Psoas muscle (tissue), 8 donors: ENCODE measurements at places on chromosomes 4 and X. TPM values are rescaled to one million over a fixed set of nuclear protein-coding genes. Genes with fewer than 3 reads are reported as not detected.
A peak's percentile ranks its signal among the peaks of the same experiment; 100 is the strongest.

- no peak for DNase-seq
Measured at GRCh38 chrX:37468124-37468739, 103.2 kb upstream of the LANCL3 start.

GRCh38 chr4:87108142-87108546 lies 112.3 kb downstream of the KLHL8 start:
- DNase-seq, result peak; percentile 53

DNA sequence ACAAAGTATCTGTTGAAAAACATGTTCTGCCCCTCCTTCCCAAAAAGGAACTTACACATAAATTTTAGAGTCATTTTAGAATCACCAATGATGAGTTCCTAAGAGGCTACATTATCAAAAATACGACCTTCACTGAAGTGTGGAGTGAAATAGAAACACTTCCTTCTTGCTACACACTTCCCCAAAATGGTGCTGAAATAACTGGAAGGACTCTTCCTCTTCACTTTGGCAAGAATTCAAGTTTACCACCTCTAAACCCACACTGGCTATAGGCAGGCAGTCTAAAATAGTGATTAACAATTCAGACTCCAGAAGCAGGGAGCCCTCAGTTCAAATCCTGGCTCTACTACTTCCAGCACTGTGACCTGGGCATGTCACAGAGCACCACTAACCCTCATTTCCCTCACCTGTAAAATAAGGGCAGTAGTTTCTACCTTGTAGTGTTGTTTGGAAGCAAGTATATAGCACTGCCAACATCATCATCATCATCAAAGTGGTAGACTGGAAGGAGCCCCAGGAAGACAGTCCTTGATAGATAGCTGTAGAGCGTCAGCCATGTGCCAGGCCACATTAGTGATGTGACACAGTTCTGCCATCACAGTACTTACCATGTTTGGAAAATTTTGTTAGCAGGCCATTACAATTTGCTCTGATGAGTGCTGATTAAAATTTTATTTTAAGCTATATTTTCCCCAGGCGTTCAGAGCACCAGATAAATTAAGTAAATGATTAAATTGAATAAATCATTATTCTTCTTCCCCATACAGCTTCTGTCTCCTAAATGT lies 103.3 kb downstream of the PARM1 start:
- DNase-seq, result no peak

GRCh38 chr4:101122019-101122418 lies 225.3 kb downstream of the PPP3CA start:
- no peak for DNase-seq

DNA sequence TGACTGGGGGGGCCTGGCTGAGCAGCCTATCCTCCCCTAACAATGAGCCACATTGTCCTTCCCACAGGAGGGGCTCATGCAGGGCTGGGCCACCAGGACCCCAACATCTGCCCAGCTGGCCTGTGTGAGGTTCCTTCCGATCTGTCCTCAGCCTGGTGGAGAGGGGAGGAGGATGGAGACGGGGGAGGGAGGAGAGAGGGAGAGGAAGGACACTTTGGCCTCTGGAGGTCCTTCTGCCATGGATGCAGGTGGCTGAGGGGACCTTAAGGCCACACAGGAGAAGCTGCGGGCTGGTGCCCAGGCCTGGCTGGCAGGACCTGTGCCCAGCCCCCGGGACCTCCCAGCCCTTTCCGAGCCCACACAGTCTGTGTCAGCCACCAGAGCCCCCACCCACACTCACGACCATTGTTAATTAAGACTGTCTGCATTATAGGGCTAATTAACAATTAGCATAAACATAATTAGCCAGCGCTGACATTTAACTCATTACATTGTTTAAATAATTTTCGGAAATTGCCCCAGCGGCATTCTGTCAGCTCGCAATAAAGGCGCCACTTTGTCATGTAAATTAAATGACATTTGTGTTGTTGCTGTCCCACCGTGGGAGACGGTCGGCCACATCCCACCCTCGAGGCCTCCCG lies 53.0 kb upstream of the NKX1-1 start:
- no peak for DNase-seq

GRCh38 chr4:6169239-6169638 lies 31.1 kb downstream of the JAKMIP1 start:
- DNase-seq, result no peak

- no peak for DNase-seq
Measured at GRCh38 chr4:42197341-42197740, 44.9 kb upstream of the BEND4 start.

GRCh38 chr4:124593494-124593893 lies 119.0 kb downstream of the ANKRD50 start:
- DNase-seq, result no peak

GRCh38 chr4:175470131-175470530 lies 341.9 kb downstream of the GPM6A start:
- no peak for DNase-seq

DNA sequence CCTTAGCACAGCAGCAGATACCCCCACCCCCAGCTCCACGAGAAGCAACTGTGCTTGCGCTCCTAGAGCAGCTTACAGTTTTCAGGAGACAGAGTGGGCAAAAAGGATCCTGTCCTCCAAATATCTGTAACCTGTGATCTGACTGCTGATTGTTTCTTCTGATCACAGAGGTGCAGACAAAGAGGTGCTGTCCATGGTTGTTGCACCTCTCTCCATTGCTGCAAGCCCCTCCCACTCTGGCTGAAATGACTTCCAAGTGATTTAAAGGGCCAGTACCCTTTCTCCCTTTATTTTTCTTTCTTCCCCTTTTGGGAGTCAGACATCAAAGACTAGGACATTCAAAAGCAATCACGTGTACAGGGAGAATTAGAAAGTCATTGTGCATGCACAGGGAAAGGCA lies 205.3 kb upstream of the GEMIN8 start:
- DNase-seq, result no peak

- no peak for DNase-seq
Measured at GRCh38 chr4:179125870-179126269, 1683.6 kb upstream of the AGA start.

DNA sequence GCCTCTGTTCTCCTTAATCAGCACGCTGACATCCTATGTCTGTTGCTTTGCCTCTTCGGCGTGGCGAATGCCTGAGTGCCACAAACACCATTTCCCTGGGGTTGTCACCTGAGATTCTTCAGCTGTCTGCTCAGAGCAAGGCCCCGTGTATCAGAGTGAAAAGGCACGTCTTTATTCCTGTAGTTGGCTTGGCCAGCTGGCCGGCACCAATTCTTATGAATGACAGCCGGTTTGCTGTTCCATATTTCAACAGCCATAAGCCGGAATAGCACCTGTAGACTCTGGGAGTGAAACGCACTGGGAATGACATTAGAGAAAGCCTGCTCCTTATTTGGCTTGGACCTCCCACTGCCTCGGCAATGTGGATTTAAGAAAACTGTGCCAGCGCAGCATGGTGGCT lies 89.3 kb downstream of the MGST2 start:
- DNase-seq, result no peak

The SLC6A14 gene
- not detected for total RNA-seq

The STIM2 gene
- 4.9 TPM for total RNA-seq

The MGAT4D gene
- not detected for total RNA-seq

The ADAM29 gene
- total RNA-seq, result not detected

The DGKK gene
- not detected for total RNA-seq

The NAP1L2 gene
- total RNA-seq, result 2.1 TPM

The LDOC1 gene
- 2.5 TPM for total RNA-seq

The SSX3 gene
- total RNA-seq, result not detected

The ZNF827 gene
- 15.2 TPM for total RNA-seq

The HTN3 gene
- total RNA-seq, result not detected
